Suprapubic skin (tissue), 4 donors: ENCODE measurements at places on chromosomes 1 and 21. TPM values are rescaled to one million over a fixed set of nuclear protein-coding genes. Genes with fewer than 3 reads are reported as not detected.
A peak's percentile ranks its signal among the peaks of the same experiment; 100 is the strongest.

DNA sequence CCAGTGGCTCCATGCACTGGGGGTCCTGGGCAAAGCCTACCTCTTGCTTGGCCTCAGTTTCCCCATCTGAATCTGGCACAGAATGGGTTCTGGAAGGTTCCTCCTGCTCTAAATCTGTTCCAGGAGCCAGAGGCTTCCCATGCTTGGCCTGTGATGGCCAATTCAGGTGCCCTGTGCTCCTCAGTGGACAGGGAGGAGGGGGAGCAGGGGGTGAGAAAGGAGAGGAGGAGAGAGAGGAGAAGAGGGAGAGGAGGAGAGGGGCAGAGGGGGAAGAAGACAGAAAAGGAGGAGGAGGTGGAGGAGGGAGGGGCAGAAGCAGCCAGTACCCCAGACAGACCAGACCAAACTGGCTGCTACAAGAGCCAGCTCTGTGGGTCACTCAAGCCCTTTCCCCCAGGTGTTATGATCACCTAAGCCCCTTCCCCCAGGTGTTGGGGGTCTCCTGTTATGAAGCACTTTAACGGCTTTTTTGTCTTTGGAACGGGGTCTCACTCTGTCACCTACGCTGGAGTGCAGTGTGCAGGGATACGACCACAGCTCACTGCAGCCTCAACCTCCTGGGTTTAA is 43.7 kb downstream of the TRIM11 start:
- H3K4me1 ChIP-seq: no peaks in the 10 kb centered on the region
- H3K4me3 ChIP-seq: no peak overlapping the region
- no peaks in the 10 kb centered on the region for H3K27me3 ChIP-seq
- DNase-seq: no peak
- H3K36me3 ChIP-seq: no peaks in the 10 kb centered on the region
- no peak overlapping the region for H3K27ac ChIP-seq

The PCAT6 gene
- total RNA-seq: 1.4 TPM

The STIL gene
- total RNA-seq: 2.8 TPM

The RIMKLA gene
- total RNA-seq: 0.11 TPM

DNA sequence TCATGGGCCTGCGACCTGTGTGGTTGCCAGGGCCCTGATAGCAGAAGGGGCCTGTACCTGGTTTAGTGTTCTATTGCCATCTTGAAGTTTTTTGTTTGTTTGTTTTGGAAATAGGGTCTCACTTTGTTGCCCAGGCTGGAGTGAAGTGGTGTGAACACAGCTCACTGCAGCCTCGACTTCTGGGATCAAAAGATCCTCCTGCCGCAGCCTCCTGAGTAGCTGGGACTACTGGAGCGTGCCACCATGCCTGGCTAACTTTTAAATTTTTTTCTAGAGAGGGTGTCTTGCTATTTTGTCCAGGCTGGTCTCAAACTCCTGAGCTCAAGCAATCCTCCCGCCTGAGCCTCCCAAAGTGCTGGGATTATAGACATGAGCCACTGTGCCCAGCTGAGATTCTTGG is 72.9 kb downstream of the UBE2T start:
- H3K27ac ChIP-seq: no peak overlapping the region
- no peaks in the 10 kb centered on the region for H3K36me3 ChIP-seq
- peaks cover 26% of the 10 kb centered on the region for H3K27me3 ChIP-seq
- H3K4me3 ChIP-seq: no peak overlapping the region

GRCh38 chr1:39672551-39672947 is 642 bp upstream of the NT5C1A start:
- no peaks in the 10 kb centered on the region for H3K36me3 ChIP-seq
- H3K27me3 ChIP-seq: peaks cover 36% of the 10 kb centered on the region
- H3K4me1 ChIP-seq: peaks cover 16% of the 10 kb centered on the region
- no peak for DNase-seq

The CNIH3 gene
- total RNA-seq: not detected

DNA sequence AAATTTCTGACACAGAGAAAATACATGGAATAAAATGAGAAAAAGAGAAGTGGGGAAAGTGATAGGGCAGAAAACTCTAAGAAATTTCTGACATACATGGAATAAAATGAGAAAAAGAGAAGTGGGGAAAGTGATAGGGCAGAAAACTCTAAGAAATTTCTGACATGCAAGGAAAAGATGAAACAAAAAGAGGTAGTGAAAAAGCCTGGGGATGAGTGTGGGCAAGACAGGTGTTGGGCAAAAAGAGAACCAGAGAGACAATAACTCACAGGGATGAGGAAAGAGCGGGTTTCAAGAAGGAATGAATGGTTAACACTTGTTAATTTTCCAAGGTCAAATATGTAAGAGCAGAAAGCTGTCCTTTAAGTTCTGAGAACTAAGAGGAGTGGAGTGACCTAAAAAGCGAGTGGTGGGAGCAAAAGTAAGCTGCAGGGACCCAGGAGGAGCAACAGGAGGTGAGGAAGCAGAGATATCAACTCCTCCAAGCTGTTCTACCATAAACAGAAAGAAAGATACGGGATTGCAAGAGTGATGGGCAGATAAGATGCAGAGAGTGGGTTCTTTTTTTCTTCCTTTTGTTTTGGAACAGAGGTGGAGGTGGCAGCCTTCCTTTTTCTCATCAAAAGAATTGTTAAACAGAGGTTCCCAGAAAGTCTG is 29.9 kb upstream of the EXO1 start:
- H3K36me3 ChIP-seq: no peaks in the 10 kb centered on the region
- H3K27ac ChIP-seq: no peak overlapping the region
- DNase-seq: no peak
- no peaks in the 10 kb centered on the region for H3K27me3 ChIP-seq
- H3K4me3 ChIP-seq: no peak overlapping the region

The FNDC5 gene
- not detected for total RNA-seq

The TMEM52 gene
- 2.2 TPM for total RNA-seq

The PDE4B gene
- total RNA-seq: 14.9 TPM

The CLDN14 gene
- 0.42 TPM for total RNA-seq

The LYSMD1 gene
- total RNA-seq: 10.8 TPM

DNA sequence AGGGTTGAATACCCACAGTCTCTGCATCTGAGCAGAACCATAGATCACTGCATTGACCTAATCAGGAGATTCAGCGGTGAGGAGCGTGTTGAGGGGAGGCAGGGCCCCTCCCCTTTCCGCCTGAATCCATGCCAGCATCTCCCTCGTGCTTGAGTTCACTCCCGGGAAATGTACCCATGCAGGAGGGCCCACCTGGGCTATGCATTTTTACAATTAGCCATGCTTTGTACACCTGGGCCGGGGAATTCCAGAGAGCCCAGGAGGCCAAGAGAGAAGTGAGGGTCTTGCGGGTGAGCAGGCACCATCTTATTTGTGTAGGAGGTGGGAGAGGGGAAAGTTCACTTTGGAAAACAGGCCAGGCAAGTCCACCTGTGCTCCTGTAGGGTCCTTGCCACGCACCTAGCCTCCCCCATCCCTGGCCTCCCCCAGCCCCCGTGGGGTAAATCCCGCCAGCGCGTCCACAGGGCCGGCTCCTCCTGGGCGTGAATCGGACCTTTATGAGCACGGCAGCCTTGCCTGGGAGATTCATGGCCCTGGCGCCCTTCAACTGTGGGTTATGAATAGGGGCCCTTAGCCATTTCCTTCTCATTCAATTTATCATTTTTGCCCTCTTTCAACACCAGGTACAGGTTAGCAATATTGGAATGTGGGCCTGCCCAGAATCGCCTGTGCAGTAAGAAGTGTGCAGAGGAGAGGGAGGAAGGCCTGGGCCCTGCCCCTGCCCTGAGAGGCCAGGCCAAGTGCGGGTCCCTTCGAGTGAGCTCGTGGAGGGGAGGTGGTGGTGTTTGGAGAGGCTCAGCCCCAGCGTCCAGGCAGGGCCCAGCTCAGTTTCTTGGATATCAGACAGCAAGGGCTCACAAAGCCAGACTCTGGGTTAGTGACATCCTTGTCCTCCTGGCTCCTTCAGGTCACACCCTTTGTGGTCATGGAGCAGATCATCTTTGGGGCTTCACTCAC is 84.4 kb upstream of the ACTRT2 start:
- no peak overlapping the region for H3K27ac ChIP-seq
- H3K27me3 ChIP-seq: peaks cover 59% of the 10 kb centered on the region
- no peak for DNase-seq
- H3K4me1 ChIP-seq: no peaks in the 10 kb centered on the region
- no peaks in the 10 kb centered on the region for H3K36me3 ChIP-seq

GRCh38 chr1:170221495-170221894 is 75.7 kb downstream of the NTMT2 start:
- no peak overlapping the region for H3K4me3 ChIP-seq
- no peaks in the 10 kb centered on the region for H3K36me3 ChIP-seq
- H3K27ac ChIP-seq: no peak overlapping the region
- H3K27me3 ChIP-seq: no peaks in the 10 kb centered on the region

GRCh38 chr1:59043796-59044195 is 253.1 kb upstream of the FGGY start:
- H3K27me3 ChIP-seq: no peaks in the 10 kb centered on the region
- no peak overlapping the region for H3K27ac ChIP-seq
- H3K4me3 ChIP-seq: no peak overlapping the region
- peak; percentile 85 for DNase-seq
- peaks cover 18% of the 10 kb centered on the region for H3K4me1 ChIP-seq

- H3K27ac ChIP-seq: no peak overlapping the region
- no peaks in the 10 kb centered on the region for H3K27me3 ChIP-seq
- no peak overlapping the region for H3K4me3 ChIP-seq
- no peak for DNase-seq
Measured at GRCh38 chr1:195849180-195849579, 759.1 kb downstream of the KCNT2 start.

- no peak for DNase-seq
- peaks cover 2% of the 10 kb centered on the region for H3K4me1 ChIP-seq
- no peak overlapping the region for H3K27ac ChIP-seq
- no peaks in the 10 kb centered on the region for H3K27me3 ChIP-seq
- H3K36me3 ChIP-seq: no peaks in the 10 kb centered on the region
Measured at GRCh38 chr21:42047821-42048613, 23.1 kb upstream of the UMODL1 start.

GRCh38 chr1:143720087-143721023 is 251.4 kb downstream of the FAM72C start:
- no peaks in the 10 kb centered on the region for H3K4me1 ChIP-seq
- peak; percentile 60 for DNase-seq
- H3K27ac ChIP-seq: no peak overlapping the region
- no peaks in the 10 kb centered on the region for H3K36me3 ChIP-seq
- H3K4me3 ChIP-seq: no peak overlapping the region

DNA sequence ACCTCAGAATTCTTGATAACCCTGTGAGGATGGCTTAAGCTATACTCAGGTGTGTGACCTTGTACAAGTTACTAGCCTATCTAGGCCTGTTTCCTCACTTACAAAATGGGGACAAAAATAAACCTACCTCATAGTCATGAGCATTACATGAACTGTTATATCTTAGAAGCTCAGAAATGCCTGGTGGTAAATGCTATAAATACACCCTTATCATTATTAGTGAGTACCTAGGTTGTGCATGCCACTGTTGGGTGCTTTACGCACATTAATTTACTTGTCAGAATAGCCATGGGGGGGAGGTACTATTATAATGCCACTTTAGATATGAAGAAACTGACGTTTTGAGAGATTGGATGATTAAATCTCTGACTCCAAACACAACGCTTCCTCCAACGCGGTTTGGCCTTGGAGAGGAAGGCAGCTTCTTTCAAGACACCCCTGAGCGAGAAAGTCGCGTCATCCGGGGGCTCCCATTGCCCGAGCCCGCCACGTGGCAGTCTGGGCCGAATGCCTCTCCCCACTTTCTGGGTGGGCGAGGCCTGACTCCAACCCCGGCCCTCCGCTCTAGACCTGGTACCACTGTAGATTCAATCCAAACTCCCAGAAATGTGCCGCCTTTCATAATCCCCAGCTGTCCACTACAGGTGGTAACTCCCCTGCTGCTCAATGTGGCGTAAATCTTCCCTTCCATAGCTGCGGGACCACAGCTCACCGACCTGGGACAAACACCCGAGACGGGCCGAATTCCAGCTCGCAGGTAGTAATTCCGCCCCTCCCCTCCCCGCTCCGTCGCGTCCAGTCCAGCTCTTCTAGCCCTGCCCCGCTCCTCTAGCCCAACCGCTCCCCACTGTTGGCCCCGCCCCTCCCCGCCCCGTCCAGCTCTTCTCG is 771 bp upstream of the RAD54L start:
- DNase-seq: no peak
- H3K4me3 ChIP-seq: peak overlapping the region; percentile 67
- no peaks in the 10 kb centered on the region for H3K36me3 ChIP-seq
- no peaks in the 10 kb centered on the region for H3K27me3 ChIP-seq
- H3K27ac ChIP-seq: peak overlapping the region; percentile 54

DNA sequence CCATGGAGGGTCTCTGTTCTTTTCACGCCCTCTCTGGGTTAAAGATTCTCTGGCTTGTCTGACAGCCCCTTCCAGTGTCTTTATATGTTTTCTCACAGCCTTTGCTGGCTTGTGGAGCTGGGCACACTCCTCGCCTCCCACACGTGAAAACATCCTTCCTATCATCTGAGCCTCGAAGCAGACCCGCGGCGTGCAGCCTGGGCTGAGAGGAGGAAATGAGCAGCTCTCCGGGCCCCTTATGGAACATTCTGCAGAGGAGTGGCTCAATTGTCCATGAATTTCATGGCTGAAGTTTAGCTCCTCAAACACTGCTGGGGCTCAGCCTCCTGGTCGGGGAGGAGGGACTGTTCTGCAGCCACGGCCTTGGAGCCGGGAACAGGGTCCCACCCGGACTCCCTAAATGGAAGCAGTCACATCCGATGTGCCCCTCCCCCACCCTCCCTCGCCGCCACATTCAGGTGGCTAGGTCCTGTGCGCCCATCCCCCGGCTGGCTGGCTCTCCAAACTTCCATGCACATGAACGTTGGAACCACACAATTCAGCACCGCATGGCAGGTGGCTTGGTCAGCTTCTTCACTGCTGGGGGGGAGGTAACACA is 15.1 kb upstream of the PDE9A start:
- H3K27ac ChIP-seq: no peak overlapping the region
- H3K4me1 ChIP-seq: peaks cover 25% of the 10 kb centered on the region
- peaks cover 17% of the 10 kb centered on the region for H3K27me3 ChIP-seq
- no peaks in the 10 kb centered on the region for H3K36me3 ChIP-seq
- no peak for DNase-seq

The PFKFB2 gene
- total RNA-seq: 19.9 TPM

DNA sequence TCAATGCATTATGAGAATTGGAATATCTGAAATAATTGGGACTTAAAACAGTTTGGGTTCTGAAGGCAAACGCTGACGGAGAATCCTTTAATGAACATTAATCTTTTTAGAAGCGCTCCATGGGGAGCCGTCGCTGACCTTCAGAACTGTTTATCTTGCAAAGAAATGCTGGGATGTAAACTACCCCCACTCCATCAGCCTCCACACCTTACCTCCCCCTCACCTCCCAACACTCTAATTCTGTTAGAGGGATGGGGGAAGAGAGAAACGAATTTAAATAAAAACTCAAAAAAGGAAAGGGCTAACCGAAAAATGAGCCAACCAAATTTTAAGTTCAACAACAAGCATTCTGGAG is 44.1 kb upstream of the DNAJC6 start:
- peak overlapping the region; percentile 60 for H3K4me3 ChIP-seq
- no peak overlapping the region for H3K27ac ChIP-seq
- no peaks in the 10 kb centered on the region for H3K36me3 ChIP-seq
- no peak for DNase-seq

The CCT3 gene
- total RNA-seq: 198 TPM

GRCh38 chr1:32256473-32257226 is 5.6 kb downstream of the LCK start:
- no peaks in the 10 kb centered on the region for H3K27me3 ChIP-seq
- no peaks in the 10 kb centered on the region for H3K4me1 ChIP-seq
- no peaks in the 10 kb centered on the region for H3K36me3 ChIP-seq
- no peak overlapping the region for H3K4me3 ChIP-seq
- DNase-seq: no peak
